ENCODE measurements at places on chromosomes 4 and X. TPM values are rescaled to one million over a fixed set of nuclear protein-coding genes. Genes with fewer than 3 reads are reported as not detected.

Gene SFRP2
- not detected for total RNA-seq

Gene GPR173
- total RNA-seq: not detected

Gene GSTCD
- total RNA-seq: 5.1 TPM

Gene RIPPLY1
- not detected for total RNA-seq

Gene SHOX
- total RNA-seq: not detected

Gene SNX12
- 68.0 TPM for total RNA-seq

Gene MAD2L1
- 46.7 TPM for total RNA-seq

Gene ANXA10
- 4.1 TPM for total RNA-seq

Gene PPEF1
- 0.78 TPM for total RNA-seq
